Smooth muscle cell of the brain vasculature (primary cell): ENCODE measurements at places on chromosomes 12 and 14.

DNA sequence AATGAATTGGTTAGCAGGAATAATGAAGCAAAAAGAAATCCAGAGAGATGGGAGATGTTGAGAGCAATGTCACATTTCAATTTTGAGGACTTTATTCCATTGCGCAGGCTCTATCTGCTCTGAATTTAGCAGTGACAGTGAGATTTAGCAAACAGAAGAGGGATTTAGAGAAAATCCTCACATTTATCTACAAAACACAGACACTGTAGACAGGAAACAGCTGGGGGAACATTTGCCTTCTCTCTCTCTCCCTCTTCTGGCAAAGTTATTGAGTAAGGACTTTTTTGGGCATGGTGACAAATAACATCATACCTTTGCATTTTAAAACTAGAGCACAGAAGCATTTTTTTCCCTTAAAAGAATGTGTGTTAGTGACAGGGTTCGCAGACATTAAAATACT is at the start of gene IGF1:
TSS of gene IGF1 (minus strand) at position 158 of the 400 bp plus-strand sequence. CDS start 182 bp downstream, outside the sequence.
- DNase-seq = no peak

GRCh38 chr12:30095511-30095910 is 311.8 kb upstream of the TMTC1 start:
- DNase-seq = no peak

- DNase-seq = no peak
Measured at GRCh38 chr14:88992011-88992410, 167.6 kb downstream of the TTC8 start.

DNA sequence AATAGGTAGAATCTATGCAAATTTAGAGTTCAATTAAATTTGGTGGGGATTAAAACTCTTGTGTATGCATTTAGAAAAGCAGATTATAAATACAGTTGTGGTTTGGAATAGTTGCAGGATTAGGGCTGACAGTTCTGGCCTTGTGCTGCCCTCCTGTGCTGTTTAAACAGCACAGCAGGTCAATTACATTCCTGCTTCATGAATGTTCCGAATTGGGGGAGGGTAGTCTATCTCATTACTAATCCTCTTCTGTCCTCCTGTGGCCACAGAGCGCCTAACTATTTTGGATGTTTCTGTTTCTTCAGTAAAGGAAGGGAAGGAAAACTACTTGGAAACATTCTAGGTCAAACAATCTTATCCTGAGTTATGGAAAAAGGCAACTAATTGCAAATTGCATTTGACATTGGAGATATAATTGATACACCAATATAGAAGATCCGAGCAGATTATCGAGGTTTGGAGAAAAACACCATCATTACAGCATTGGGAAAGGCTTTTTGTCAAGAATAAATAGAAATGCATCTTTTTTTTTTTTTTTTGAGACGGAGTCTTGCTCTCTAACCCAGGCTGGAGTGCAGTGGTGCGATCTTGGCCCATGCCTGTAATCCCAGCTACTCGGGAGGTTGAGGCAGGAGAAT is 8.7 kb upstream of the GPR19 start:
- peak; percentile 84 for DNase-seq

GRCh38 chr12:115636546-115636945 is 640.9 kb downstream of the MED13L start:
- DNase-seq = no peak

- DNase-seq = no peak
Measured at GRCh38 chr14:68305738-68306137, 486.2 kb downstream of the RAD51B start.

GRCh38 chr12:49335118-49335954 is 1.7 kb downstream of the C1QL4 start:
- no peak for DNase-seq

DNA sequence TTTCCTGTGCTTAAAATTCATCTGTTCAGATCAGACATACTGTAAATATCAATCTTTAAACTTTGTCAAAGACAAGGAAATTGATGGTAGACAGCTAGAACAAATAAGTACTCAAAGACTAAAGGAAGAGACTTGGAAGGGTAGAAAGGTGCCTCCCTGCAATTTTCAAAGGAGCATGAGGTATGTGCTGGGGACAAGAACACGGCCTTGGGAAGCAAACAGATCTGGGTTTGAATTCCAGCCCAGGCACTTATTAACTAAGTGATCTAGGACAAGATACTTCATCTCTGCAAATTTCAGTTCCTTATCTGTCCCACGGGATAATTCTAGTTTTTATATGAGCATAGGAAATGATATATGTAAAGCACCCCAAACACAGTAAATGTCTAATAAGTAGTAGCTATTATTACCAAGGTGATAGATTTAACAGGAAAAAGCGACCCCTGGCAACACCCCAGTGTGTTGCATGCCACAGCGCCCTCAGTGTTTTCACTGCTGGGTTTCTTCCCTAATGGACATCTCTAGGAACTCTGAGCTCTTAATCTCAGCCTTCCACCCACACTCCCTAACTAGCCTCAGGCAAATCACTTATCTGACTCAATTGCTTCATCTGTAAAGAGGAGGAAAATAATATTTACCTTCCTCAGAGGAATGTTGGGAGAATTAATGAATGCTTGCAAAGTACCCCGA is 44.7 kb upstream of the BMP4 start:
- no peak for DNase-seq

GRCh38 chr12:54216797-54217661 is 28.2 kb upstream of the SMUG1 start:
- DNase-seq = peak; percentile 54

DNA sequence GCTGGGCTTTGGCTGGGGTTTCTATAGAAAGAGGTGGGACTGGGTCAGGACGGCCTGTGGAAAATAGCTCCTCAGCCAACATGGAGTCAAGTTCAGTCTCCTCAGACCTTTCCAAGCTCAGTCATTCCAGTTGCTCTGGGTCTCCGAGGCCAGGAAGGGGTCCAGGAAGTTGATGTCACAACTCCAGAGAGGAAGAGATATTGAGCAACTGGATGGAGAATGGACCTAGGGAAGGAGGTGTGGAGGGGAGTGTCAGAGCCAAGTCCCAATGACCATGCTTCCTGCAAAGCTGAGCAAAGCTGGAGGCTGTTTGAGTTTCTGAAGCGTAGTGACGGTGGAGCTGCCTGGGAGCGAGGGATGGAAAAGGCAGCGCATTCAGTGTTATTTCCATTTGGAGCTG is 86.1 kb downstream of the SLC24A4 start:
- no peak for DNase-seq

GRCh38 chr12:94074980-94075629 is 73.3 kb upstream of the PLXNC1 start:
- peak; percentile 44 for DNase-seq

GRCh38 chr14:105865904-105866840 is 339.8 kb downstream of the TMEM121 start:
- no peak for DNase-seq

GRCh38 chr14:30559638-30560091 is 707 bp downstream of the G2E3 start:
- DNase-seq = no peak

- DNase-seq = no peak
Measured at GRCh38 chr14:104563742-104564615, 15.6 kb upstream of the C14orf180 start.

DNA sequence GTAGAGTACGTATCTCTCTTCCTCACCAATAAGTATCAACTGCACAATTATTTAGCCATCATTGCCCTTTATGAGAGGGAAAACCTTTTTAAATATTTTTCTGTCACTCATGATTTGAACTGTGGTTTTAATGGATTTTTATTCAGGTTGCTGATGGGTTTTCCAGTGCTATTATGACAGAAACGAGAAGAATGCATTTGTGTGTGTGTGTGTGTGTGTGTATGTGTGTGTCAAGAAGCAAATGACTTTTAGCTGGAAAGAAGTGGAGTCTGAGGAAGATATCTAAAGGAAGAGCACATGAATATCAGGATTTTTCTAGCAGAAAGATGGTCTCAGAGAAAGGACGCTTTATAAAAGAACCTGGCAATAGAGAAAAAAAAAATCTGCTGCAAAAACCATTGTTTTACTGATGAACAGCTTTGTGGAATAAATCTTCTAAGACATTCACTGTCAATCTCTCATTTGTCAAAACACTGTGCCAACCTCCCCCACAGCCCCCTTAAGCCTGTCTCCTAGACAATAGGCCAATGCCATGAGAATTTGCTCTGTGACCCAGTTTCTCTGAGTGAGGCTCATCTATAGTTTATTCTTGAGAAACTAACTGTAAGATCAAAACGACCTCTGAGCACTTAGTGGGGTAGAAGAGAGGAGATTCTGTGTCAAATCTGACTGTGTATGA is 417.7 kb downstream of the FLRT2 start:
- no peak for DNase-seq

DNA sequence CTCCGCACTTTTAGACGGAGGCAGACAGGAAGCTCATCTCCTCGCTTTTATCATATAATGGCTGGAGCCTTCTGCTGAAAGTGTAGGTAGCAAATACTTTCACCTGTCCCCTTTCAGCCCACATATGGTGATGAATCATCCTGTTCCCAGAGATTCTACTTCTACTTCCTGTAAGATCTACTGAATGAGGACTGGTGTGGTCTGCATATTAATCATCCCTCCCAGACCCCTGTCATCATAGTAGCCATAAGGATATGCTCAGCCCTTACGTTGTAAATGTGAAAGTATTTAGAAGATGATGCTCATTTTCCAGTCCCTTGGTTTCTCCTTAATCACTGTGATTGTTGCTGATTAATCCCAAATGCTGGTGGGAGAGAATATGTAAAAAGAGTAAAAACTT is 268.2 kb upstream of the GRIP1 start:
- no peak for DNase-seq

DNA sequence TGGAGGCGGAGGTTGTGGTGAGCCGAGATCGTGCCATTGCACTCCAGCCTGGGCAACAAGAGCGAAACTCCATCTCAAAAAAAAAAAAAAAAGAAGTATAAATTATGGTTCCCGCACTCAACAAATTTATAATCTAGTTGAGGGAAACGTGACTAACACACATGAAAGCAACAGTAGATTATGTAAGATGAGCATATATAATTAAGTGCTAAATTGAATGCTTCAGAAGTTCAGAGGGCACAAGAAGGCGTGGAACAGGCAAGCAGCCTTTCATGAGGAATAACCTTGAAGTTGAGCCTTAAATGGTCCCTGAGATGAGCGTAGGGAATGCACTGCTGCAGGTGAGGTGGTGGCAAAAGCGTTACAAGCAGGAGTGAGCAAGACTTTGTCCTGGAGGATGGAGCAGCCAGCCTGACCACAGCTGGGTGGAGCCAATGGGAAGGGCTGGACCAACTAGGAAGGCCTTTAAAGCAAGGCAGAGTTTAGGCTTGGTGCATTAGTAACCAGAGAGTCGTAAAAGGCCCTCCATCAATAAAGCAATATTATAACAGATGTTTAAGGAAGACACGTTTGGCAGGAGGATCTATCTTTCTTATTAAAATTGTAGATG is 30.6 kb upstream of the TUBA1A start:
- no peak for DNase-seq

- DNase-seq = no peak
Measured at GRCh38 chr12:113371808-113372207, 13.4 kb downstream of the PLBD2 start.

- no peak for DNase-seq
Measured at GRCh38 chr12:33192226-33192625, 247.4 kb downstream of the SYT10 start.

DNA sequence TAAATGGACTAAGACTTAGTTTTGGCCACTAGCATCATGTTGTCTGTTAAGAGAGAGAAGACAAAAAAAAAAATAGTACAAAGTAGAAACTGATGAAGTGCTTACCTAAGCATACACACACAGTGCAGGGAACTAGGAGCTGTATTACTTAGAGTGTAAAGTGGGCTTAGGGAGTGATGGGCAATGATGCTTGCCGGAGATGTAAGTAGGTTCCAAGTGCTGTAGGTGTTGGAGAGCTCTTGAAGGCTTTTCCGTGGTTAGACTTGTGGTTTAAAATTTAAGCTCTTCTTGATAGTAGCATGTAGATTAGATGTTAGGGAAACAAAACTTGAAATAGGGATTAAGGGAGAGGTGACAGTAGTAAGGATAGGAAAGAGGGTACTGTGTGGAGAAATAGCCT is 34.7 kb downstream of the MIA2 start:
- DNase-seq = no peak

- DNase-seq = no peak
Measured at GRCh38 chr12:109770104-109770860, 56.7 kb downstream of the FAM222A start.

- no peak for DNase-seq
Measured at GRCh38 chr12:103772367-103773108, 68.5 kb downstream of the NT5DC3 start.

GRCh38 chr12:22287776-22288621 is 46.5 kb downstream of the ST8SIA1 start:
- DNase-seq = no peak

GRCh38 chr12:1351926-1352325 is 242.5 kb downstream of the FBXL14 start:
- no peak for DNase-seq

DNA sequence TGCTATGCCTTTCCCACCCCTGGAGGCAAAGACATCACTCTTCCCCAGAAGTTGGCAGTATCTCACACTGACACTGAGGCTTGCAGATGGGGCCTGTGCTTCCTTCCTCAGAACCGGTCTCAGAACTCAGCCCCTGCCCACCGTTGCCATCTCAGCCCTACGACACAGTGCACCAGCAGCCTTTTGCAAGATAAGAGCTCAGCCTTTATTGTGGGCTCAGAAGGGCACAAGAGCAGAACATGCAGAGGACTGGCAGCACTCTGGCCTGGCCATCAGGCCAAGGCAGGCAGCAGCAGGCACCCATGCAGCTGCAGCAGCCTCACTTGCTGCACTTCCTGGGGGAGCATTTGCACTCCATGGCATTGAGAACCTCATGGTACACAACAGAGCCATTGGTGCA is 3.6 kb upstream of the ANO2 start:
- no peak for DNase-seq

GRCh38 chr14:55979781-55980180 is 138.4 kb upstream of the PELI2 start:
- no peak for DNase-seq

- no peak for DNase-seq
Measured at GRCh38 chr12:47411966-47412365, 293.9 kb downstream of the RPAP3 start.

- no peak for DNase-seq
Measured at GRCh38 chr12:60021235-60021634, 425.4 kb downstream of the SLC16A7 start.

DNA sequence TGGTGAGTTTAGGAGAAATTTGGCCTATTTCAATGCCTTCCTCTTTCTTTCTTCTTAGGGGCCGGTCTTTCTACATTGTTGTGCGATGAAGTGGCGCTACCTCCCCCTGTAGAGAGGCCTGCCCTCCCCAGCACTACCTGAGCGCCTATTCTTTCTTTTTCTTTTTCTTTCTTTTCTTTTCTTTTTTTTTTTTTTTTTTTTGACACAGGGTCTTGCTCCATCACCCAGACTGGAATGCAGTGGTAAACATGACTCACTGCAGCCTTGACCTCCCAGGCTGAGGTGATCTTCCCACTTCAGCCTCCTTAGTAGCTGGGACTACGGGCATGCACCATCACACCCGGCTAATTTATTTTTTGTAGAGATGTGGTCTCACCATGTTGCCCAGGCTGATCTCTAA is 136.1 kb upstream of the MAX start:
- no peak for DNase-seq

- peak; percentile 15 for DNase-seq
Measured at GRCh38 chr12:26239122-26239851, 43.9 kb downstream of the SSPN start.
